ENCODE measurements at places on chromosomes 3 and 15.

GRCh38 chr3:71441925-71442651, 141.4 kb downstream of the FOXP1 start:
- DNase-seq: no peak

DNA sequence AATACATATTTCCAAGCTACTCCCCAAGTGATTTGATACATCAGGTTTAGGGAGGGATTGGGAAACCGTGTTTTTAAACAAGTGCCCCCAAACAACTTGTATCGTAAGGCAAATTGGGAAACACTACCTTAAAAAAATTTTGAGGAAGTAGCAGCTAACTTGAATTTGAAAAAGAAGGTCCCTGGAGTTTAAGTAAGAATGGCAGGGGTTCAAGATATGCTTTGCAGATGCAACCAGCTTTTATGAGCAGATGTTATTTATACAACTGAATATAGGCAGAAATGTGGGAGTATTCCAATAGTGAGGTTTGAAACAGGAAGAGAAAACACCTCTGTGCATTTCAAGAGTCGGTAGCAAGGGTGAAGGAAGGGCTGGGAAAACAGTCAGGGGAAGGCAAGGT, 139.6 kb downstream of the IL20RB start:
- DNase-seq: no peak

DNA sequence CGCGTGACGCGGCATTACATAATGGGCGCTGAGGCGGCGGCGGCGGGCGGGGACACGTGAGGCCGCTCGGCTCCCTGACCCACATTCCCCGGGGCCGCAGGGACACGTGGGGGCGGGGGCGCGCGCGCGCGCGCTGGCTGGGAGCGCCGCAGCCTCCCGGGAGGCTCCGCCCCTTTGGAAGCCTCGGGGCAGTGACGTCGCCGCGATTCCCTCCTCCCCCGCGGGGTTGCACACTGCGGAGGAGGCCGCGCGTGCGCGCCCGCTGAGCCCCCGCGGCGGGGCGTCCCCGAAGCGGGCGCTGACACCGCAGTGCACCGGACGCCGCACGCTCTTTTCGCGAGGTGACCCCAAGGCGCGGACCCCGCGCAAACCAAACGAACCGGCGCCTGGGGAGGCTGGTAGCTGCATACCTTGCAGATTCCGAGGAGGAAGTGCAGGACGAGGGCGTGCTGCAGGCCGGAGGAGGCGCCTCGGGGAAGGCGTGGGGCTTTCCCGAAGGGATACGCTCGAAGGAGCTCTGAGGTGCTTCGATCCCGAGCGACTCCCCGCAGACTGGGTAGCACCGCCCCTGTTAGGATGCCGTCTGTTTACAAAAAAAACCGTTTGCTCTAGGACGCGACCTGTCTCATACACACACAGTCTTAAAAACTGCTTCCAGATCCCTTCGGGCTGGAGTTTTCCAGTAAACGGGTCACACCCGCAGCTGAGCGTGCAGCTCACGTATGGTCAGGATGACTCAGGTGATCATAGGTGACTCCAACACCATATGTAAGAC, 1.0 kb downstream of the NR1D2 start:
- DNase-seq: peak; percentile 98

DNA sequence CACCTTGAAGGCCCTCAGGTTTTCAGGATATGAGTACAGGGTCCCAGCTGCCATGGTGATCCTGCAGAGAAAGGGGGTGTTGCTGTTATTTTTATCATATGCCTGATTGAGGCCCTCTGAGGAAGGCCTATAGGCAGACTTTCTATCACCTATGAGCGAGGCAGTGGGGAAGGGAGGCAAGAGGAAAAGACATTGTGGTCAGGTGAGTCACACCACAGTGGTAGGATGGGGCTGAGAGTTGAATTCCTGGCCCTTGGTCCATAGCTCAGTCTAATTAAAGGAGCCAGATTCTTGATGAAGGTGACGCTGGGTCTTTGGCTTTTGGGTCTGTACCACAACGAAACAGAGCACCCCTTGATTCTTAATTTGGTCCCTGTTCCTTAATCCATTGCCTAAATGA, 72.7 kb downstream of the ZNF621 start:
- DNase-seq: no peak

DNA sequence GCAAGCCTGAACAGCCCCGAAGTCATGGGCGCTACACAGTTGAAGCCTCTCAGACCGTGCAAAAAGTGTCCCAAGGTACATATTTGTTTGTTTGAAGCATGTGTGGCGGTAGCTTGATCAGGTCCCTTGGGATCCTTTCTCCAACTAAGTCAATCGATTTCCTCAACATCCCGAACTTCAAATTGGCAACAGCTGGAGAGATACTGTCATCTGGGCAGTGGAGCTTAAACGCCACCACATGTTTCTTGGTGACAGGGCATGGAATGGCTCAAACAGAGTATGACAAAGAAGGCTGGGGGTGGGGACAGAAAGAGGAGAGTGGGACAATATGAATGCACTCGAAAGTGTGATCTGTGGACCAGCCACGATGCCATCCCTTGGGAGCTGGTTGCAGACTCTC, 84.9 kb upstream of the PSMD6 start:
- no peak for DNase-seq

DNA sequence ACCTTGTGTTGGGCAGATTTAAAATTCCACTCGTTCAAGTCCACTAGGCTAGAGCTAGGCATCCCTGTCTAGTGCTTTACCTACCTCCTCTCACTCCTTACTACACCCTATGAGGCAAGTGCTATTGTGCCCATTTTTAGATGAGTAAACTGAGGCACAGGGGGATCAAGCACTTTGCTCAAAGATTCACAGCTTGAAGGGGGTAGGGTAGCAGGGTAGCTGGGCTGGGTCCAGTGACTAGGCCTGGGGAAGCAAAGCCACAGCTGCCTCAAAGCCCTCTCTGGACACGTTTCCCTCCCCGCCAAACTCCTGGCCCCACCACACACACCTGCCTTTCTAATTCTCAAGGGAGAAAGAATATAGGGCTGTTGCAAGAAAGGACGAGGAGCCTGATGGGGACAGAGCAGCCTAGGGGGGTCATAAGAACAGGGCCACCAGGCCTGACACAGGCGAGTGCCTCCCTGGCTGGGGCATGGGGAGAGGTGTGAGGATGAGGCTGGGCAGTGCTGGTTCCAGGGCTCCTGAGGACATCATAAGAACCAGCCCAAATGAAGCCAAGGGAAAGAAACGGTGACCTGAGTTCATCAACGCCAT, 34.8 kb upstream of the SFMBT1 start:
- no peak for DNase-seq

DNA sequence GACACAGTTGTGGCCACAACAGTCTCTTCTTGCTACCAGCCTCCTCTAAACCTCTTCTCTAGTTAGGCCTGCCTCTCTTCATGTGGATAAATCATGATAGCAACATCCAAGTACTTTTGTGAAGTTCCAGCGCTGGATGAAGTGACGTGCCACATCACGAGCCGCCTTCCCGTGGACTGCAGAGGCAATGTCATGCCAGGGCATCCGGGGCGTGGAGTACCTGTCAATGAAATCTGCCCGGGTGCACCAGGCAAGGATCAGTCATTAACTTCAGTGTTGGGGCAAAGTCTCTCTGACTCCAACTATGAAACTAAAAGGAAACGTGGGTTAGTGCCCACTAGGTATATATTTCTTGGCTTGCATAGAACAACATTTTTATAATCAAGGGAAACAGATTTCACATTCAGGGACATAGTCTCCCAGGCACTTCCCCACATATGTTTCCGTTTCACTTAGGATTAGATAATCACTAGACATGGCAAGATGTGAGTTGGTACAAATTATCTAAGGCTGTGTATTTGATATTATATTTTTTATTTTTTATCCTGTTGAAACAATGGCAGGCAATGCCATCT, 133.6 kb downstream of the PLD1 start:
- no peak for DNase-seq

DNA sequence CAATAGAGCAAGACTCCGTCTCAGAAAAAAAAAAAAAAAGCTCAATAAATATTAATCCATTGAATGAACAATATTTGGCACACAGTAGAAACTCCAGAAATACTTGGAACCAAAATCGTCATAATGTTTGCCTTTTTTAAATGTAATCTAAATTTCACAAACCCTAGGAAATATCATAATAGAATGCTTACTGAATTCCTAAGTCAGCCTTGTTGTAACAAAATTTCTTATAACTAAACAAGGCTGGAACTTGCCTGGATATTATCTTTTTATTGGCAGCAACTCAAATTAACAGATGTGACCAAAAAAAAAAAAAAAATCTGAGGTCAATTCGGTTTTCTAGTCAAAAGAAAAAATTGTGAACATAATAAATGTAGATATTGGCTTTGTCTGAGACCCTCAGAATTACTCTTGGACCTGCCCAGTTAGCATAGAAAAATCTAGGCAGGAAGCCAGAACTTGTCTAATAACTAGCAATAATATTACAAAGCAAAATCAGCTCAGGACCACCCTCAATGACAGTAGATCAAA, 33.3 kb downstream of the GABPB1 start:
- DNase-seq: no peak

- no peak for DNase-seq
Observed at GRCh38 chr3:99520513-99520912, 117.9 kb upstream of the COL8A1 start.

GRCh38 chr3:36058404-36059030, 321.8 kb upstream of the STAC start:
- no peak for DNase-seq

DNA sequence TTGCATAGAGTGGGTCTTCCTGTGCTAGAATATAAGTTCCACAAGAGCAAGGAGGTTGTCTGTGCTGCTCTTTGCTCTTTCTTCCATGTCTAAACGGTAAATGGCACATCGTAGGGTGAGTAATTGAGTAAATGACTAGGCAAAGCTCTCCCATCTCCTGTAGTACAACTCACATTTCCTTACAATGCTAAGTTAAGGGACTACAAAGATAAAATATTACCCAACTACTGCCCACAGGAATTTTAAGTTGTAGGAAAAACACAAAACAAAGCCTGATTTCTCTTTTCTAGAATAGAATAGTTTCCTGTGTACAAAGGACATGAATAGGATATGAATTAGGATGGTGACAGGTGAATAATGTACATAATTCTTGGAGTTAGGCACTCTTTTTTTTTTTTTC, 19.9 kb upstream of the LRIG1 start:
- no peak for DNase-seq

DNA sequence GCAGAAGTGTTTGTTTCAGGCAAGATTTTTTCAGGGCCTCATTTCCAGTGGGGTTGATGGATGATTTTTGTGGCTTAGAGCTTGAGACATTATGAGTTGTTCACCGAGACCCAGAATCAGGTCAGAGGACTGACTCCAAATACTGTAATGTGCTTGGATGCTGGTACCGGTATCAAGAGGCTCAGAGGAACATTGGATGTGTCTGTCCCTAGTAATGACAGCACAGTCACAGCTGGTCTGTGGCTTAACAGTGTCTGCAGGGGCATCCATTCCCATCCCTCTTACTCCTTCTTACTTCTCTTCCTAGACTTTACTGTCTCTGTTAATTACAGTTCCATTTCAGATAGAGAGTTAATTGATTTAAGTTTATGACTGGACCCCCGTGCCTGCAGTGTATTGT, 107.8 kb downstream of the PTPRG start:
- no peak for DNase-seq

GRCh38 chr3:177598097-177598833, 401.0 kb upstream of the TBL1XR1 start:
- DNase-seq: no peak

- peak; percentile 26 for DNase-seq
Observed at GRCh38 chr3:177646749-177647148, 449.5 kb upstream of the TBL1XR1 start.

GRCh38 chr15:70099967-70100473, 2.3 kb upstream of the TLE3 start:
- DNase-seq: no peak

- peak; percentile 50 for DNase-seq
Observed at GRCh38 chr3:196569003-196569516, 600 bp downstream of the FBXO45 start.

DNA sequence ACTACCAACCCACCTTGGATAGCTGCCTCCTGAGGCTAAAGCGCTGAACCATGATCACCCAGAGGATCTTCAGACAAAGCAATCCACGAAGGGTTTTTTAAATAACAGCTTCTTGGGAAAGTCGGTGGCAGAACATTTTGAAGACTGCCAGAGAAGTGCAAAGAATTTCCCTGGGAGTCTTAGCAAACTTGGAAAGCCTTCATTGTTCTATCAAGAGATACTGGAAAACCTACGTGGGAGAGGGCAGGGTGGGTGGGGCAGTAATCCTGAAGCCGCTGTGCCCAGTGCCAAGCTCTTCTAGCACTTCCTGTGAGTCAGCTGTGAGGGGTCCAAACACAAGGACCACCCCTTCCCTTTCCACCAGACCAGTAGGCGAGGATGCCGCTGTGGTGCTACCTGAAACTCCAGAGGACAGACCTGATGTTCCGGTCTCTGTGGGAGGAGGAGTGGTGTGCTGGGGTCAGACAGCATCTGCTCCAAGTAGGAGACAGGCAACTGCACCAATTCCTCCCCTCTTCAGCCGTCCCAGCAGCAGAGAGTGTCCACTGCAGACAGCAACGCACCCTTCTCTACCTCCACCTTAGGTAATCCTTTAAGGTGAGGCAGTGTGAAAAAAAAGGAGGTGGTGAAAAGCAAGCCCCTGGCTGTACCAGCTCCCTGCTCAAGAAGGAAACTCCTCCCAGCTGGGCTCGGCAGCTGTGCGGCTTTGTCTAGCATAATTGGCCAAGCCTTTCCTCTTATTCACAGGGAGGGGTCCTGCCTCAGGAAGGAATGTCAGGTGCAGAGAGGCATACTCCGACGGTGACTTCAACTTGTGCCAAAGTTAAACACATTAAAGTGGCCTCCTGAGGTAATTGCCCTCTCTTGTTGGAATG, 99.0 kb downstream of the TMCC1 start:
- no peak for DNase-seq

- DNase-seq: no peak
Observed at GRCh38 chr3:73866846-73867245, 242.1 kb upstream of the PDZRN3 start.

DNA sequence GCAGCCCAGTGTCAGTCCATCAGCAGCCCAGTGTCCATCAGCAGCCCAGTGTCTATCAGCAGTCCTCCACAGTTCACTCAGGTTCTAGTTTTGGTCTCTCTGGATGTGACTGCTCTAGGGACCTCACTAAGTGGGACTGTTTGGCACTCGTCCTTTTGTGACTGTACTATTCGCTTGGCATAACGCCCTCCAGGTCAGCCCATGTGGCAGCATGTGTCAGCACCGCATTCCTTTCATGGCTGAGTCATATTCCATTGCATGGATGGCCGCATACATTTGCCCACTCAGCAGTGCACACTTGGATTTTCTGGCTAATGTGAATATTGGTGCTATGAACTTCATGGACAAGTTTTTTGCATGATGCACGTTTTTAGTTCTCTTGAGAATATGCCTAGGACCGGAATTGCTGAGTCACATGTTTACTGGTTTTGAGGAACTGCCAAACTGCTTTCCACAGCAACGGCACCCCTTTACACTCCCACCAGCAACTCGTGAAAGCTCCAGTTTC, 16.4 kb downstream of the CHST13 start:
- DNase-seq: peak; percentile 39

DNA sequence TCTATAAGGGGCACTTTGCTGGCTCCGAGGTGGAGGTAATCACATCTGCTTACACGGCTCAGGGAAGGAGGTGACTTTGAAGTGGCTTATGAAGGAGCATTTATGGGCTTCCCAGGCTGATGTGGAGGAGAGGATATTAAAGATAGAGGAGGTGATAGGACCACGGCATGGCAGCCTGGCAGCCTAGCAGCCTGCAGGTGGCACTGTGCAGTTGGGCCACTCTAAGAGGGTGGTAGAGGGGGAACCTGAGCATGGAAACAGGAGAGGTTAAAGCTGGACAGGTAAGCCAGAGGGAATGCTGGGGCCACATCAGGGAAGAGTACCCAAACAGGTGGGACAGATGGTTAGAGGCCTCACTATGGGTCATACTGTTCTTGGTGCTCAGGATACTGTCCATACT, 375.0 kb downstream of the WDR72 start:
- DNase-seq: no peak

- DNase-seq: no peak
Observed at GRCh38 chr3:179266701-179267211, 15.8 kb upstream of the KCNMB3 start.
